Stimulated activated CD8-positive, alpha-beta memory T cell treated with anti-CD3 and anti-CD28 coated beads, Interleukin-7, amount 100 ng/mL, for 1 hour (primary cell): ENCODE measurements at places on chromosomes 13 and 19.
A peak's percentile ranks its signal among the peaks of the same experiment; 100 is the strongest.

DNA sequence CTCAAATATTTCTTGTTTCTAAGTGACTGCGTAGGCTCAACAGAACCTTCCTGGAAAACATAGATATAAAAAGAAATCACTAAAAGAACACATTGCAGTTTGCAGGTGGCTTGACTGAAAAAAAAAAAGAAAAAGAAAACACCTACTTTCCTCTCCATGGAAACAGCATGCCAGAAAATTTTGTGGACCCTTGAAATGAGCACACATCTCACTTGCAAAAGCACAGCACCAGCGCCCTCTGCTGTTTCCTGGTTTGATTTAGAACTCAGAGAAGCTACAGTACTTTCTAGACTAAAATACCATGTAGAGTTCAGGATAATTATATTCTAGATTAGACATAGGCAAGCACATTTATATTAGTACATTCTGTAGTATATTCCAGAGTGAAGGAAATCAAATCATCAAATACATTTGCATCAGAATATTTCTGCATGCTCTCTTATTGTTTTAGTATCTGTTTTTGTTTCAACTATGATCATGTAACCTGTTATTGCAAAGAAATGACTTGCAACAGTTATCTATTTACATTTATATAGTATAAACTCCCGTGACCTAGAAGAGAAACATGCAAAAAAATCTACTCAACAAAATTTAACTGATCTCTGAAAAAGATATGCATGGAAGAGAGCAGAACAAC lies 22.3 kb upstream of the XPO4 start:
- peak; percentile 38 for DNase-seq

- DNase-seq = no peak
These were observed 1.3 kb upstream of the ZNF181 start for GRCh38 chr19:34732612-34733211.

DNA sequence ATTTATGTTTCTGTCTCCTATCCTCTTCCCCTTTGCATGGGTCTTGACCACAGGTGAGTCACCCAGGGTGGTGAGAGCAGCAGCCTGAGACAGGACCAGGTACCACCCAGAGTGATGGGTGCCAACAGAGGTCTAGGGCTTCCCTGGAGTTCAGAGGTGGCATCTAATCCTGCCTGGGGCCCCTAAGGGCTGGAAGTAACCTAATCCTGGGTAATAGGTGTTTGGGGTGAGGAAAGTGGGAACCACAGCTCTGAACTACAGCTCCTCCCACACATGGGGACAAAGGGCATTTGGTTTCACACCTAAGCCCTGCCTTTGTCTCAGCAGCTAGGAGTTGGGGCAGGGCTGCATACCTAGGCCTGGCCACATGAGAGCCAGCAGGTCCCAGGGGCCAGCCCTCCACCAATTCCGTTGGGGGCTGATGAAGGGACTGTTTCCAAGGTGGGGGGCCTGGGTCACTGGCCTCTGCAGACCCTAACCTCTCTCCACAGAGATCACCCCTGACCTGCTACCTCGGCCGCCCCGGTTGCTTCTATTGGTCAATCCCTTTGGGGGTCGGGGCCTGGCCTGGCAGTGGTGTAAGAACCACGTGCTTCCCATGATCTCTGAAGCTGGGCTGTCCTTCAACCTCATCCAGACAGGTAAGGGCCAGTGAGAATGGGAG lies 8.0 kb downstream of the SPHK2 start:
- no peak for DNase-seq

- no peak for DNase-seq
These were observed 148.0 kb downstream of the PTPRS start for GRCh38 chr19:5192568-5192967.

GRCh38 chr19:18589380-18590272 lies 1.0 kb downstream of the REX1BD start:
- peak; percentile 37 for DNase-seq

DNA sequence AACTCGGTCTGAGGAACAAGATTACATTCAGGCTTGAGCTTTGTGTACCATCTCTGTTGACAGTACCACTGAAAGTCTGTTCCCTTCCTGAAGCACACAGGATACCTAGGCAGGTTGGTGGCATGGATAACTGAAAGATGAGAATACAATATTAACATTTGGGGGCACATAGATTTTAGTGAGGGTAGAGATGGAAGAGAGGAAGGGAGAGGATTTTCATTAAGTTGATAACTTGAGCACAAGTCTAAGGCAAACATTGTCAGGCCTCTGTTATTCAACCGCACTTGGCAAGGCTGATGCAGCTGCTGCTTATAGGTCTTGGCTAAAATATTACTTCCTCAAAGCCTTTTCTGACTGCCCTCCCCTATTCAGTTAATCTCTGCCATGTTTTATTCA lies 10.9 kb downstream of the MIR17HG start:
- no peak for DNase-seq

DNA sequence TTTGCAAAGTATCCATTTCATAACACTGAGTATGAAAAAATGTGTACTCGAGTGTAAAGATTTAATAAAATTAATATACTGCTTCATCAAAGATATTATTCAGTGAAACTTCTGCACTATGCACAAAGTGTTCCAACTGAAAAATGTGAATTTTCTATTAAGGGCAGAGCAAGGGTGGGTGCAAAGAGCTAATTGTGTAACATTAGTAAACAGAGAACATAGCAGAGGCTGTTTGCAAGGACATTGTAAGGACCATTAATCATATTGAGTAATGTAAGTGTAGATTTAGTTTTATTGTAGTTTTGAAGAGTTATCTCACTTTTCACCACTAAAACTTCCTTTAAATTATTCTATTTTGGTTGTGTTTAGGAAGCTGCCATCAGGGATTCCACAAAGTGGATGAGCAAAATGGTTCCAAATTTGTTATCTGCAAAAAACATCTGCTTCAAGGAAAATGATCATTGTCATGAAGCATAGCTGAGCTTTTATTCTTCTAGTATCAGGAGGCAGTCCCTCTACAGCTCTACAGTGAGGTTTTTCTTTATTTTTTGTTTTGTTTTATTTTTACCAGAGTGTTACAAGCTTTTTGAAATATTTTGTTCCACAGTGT lies 1375.4 kb downstream of the SLITRK1 start:
- DNase-seq = no peak

DNA sequence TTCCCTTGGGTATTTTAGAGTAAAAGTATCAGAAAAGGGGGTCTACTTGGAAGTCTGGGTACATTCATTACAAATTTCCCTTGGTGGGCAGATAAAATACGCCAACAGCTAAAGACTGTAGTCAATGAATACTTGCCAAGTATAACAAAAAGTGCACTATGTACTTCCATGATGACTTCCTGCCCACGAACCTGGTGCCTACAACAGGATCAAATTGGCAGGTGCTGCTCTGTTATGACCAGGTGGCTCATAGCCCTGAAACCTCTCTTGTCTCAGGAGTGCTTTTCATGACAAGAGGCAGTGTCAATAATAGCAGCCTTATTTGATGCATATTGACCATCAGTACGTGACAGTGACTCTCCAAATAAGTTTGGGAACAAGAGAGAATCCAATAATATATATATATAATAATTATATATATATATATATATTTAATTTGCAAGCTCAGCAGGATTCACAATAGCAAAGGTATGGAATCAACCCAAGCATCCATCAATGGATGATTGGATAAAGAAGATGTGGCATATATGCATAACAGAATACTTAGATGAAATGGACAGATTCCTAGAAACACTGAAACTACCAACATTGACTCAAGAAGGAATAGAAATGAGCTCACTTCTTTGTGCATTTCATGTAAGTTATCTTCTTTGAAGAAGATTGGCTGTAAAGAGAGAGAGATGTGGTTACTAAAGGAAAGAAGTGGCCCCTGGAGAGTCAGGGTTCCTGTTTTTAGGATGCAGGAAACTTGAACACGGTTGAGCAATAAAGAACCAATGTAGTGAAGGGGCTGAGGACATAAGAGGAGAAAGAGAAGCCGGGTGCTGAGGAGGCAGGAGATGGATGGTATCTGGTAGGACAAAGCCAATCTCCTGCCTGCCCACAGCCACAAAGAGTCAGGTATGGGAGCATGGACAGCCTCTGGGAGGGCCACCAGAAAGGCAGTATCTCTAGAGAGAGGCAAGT lies 52.0 kb upstream of the GTF2F2 start:
- DNase-seq = no peak

GRCh38 chr19:14517446-14517839 lies 754 bp downstream of the DNAJB1 start:
- no peak for DNase-seq

DNA sequence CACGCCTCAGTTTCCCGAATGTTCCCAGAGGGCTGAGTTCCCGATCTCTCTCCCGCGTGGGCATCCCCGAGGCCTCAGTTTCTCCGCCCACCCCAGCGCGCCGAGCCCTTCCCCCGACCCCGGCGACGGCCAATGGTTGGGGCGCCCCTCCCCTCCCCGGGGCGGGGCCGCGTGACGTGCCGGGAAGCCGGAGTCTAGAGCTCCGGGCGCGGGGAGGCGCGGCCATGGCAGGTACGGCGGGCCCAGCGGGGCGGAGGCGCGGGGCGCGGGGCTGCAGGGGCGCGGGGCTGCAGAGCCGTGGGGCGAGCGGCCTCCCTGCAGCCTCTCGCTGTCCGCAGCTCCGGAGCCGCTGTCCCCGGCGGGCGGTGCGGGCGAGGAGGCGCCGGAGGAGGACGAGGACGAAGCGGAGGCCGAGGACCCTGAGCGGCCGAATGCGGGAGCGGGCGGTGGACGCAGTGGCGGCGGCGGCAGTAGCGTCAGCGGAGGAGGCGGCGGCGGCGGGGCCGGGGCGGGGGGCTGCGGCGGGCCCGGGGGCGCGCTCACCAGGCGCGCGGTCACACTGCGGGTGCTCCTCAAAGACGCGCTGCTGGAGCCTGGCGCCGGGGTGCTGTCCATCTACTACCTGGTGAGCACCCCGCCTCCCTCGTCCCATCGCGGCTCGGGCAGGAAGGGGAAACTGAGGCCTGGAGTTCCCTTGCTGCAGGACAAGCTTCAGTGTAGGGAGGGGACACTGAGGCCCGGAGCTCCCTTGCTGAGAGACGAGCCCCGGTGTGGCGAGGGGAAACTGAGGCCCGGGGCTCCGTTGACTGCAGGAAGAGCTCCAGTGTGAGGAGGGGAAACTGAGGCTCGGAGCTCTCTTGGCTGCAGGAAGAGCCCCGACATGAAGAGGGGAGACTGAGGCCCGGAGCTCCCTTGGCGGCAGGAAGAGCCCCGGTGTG lies at the start of gene MPND:
TSS of gene MPND (plus strand) at position 193 of the 938 bp plus-strand sequence. CDS start at position 225, 32 bp downstream.
- peak; percentile 75 for DNase-seq

- no peak for DNase-seq
These were observed 2.8 kb upstream of the HNRNPM start for GRCh38 chr19:8441725-8442544.

- no peak for DNase-seq
These were observed 50.1 kb upstream of the SPACA7 start for GRCh38 chr13:112325920-112326645.

GRCh38 chr19:2444251-2445002 lies 12.3 kb downstream of the LMNB2 start:
- DNase-seq = no peak

DNA sequence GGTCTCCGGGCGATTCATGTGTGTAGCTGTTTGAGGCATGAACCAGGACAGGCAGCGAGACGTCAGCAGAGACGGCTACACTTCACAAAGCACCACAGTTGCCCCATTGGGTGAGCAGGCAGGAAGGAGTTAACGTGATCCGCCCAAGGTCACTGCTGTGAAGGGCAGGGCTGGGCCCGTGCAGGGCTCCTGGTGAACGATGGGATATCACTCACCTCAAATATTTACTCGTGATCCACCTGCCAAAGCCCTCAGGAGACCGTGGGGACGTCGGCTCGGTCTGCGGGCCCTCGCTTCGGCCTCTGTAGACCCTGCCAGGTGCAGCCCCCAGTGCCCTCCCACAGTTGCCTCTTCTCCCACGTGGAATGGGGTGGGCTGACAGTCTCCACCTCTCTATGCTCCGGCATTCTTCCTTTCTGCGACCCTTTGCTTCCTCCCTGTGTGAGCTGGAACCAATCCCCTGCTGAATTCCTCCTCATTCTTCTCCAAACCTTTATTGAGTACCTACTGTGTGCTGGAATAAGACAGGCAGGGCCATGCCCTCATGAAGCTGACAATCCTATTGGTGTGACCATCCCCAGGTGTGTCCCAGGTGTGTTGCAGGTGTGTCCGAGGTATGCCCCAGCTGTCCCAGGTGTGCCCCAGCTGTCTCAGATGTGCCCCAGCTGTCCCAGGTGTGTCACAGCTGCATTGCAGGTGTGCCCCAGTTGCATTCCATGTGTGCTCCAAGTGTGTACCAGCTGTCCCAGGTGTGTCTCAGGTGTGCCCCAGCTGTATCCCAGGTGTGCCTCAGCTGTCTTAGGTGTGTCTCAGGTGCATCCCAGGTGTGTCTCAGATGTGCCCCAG lies 2.0 kb upstream of the GRK1 start:
- no peak for DNase-seq

DNA sequence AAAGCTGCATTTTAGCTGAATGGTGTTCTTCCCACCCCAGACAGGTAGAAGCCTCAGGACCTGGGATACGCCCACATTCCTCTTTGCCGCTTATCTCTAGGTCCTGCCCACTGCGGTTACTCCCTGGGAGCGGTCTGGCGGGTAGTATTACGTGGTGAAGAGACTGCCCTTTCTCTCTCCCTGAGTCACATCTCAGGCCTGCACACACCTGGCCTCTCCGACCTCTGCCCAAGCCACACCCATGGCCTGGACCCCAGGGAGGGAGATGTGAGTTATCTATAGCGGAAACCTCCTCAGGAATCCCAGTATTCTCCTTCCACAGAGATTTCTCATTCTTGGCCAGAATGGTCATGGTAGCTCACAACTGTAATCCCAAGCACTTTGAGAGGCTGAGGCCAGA lies 17.3 kb downstream of the RHPN2 start:
- no peak for DNase-seq

DNA sequence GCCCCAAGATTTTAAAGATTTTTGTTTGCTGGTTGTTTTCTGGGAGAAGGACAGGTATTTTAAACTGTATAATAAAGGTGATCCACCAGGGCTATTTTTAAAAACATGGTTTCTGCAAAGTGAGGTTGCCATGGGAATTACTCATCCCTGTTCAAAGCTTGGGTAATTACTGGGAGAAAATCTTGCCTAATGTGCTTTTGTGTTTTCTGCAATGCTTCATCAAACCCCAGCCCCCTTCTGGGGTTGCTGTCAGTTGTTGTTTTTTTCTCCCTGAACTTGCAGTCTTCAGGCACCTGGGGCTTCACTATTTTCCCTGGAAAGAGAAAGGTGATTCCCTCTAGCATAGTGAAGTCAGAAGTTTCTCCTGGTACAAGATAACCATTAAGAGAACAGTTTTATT lies 277.2 kb downstream of the NALCN start:
- no peak for DNase-seq

- no peak for DNase-seq
These were observed 47.2 kb downstream of the TM9SF2 start for GRCh38 chr13:99548448-99548847.

GRCh38 chr19:28294395-28294794 lies 918.6 kb downstream of the UQCRFS1 start:
- DNase-seq = no peak

- DNase-seq = no peak
These were observed 64.0 kb upstream of the GSX1 start for GRCh38 chr13:27728271-27728670.

- no peak for DNase-seq
These were observed 173.1 kb upstream of the RFC3 start for GRCh38 chr13:33644581-33645543.

DNA sequence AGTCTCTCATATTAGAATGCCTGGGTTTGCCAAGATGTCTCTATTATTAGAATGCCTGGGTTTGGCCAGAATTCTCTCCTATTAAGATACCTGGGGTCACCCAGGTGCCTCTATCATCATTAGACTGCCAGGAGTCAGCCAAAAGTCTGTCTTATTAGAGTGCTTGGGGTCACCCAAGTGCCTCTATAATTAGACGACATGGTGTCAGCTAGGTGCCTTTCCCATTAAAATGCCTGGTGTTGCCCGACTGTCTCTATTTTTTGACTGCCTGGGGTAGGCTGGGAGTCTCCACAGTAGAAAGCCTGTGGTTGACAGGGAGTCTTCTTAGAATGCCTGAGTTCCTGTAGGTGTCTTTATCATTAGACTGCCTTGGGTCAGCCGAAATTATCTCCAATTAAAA lies 1536.6 kb downstream of the UQCRFS1 start:
- DNase-seq = no peak
